Activated gamma-delta T cell (primary cell): ENCODE measurements at places on chromosomes 12 and 14.

- no peak for DNase-seq
Measured at GRCh38 chr12:31288381-31288780, 37.6 kb downstream of the SINHCAF start.

DNA sequence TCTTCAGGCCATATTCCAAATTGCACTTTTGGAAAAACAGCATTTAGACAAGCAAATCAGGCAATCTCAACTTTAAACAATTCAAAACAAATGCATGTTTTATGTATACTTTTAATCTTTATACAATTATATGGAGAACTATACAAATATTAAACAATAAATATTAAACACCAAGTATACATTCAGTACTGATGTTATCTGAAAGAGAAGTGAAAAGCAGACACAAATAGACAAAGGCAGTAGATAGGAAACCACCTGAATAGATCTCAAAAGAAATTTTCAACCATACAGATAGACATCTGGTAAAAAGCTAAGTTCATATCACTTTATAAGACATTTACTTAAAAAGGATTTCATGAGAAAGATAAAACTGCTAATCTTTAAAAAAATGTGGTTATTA lies 65.2 kb downstream of the ZC3H14 start:
- no peak for DNase-seq

GRCh38 chr14:64628940-64629408 lies 75.2 kb upstream of the PLEKHG3 start:
- DNase-seq = no peak

- no peak for DNase-seq
Measured at GRCh38 chr12:52602552-52602951, 1.3 kb upstream of the KRT72 start.

GRCh38 chr12:64691227-64691794 lies 67.9 kb downstream of the GNS start:
- DNase-seq = no peak

DNA sequence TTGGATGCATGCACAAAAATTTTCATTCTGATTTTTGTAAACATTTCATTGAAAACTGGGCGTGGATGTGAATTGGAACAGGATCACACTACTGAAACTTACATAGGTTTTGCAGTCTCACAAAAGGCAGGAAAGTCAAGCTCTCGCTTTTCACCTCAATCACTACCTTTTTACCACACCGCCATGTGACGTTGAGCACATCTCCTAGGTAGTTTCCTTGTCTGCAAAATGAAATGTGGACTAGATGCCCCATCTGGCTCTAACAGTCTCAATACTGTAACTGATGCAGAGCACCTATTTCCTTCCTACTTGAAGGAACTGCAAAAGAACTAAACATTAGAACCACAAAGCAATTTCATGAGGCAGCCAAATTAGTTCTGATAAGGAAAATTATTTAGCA lies 4.4 kb upstream of the YY1 start:
- no peak for DNase-seq

DNA sequence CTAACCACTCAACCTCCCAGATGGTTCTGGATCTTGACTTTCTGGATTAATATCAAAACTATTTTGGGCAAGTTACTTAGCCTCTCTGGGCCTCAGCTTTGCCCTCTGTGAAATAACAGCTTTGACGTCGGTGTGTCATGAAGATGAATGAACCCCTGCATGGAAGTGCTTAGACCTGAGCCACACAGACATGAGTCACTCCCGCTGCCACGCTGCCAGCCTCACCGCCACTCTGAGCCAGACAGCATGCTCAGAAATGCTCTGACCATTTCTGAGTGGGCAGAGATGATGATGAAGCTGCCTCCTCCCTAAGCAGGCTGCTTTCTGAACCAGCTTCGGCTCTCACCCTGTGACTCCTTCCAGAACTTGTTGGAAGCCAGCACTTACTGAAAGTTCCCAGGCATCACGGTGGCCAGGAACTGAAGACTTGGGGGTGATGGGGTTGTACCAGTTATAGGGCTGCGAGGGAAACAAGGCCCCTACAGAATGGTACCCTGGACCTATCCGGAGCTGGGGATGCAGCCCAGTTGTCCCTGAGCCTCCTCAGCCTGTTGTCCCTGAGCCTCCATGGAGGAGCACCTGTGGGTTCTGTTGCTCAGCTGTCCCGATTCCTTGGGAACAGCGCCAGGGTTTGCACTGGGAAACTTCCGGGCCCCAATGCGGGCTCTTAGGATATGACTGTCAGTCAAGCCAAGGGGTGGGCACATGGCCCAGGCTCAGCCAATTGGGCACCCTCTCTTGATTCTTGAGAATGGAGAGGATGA lies 2.0 kb upstream of the CCDC197 start:
- DNase-seq = no peak

DNA sequence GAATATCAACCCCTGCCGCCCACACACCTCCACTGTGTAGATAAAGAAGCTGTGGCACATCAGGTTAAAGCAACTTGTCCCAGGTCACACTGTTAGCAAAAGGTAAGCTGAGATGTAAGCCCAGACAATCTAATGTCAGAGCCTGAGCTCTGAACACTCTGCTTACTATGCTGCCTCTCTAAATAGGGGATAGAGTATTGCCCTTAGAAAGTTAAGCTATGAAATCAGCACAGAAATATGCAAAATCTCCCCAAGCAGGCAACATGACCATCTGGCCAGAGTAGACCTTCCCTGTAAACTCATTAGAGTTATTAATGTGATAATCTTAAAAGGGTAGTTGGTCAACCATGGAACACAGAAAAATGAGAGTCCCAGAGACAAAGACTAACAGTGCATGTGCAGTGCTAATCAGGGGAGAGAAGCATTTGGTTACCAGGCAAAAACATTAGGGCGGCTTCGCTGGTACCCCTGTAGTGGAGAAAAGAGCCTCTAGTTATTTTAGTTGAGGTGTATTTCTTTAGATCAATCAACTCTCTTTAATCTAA lies 171.0 kb downstream of the BTG1 start:
- no peak for DNase-seq

DNA sequence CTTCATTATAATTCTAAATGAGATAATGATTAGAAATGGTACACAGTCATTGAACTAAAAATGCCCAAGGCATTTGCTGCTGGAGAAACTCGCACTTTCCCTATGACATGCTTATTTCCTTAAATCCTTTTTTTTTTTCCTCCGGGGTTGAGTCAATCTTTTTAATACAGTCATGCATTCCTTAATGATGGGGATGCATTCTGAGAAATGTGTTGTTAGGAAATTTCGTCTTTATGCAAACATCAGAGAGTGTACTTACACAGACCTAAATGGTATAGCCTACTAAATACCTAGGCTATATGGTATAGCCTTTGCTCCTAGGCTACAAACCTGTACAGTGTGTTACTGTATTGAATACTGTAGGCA lies 29.8 kb upstream of the DACT1 start:
- DNase-seq = no peak

GRCh38 chr12:91890742-91891141 lies 254.9 kb downstream of the BTG1 start:
- DNase-seq = no peak

- DNase-seq = no peak
Measured at GRCh38 chr14:40806471-40806870, 800.2 kb upstream of the LRFN5 start.

- no peak for DNase-seq
Measured at GRCh38 chr12:59088673-59089072, 168.4 kb upstream of the LRIG3 start.

GRCh38 chr12:11540156-11540555 lies 109.3 kb upstream of the ETV6 start:
- no peak for DNase-seq

- DNase-seq = no peak
Measured at GRCh38 chr12:16399101-16399500, 51.7 kb downstream of the MGST1 start.

- no peak for DNase-seq
Measured at GRCh38 chr12:50720085-50720484, 43.8 kb upstream of the ATF1 start.

- DNase-seq = no peak
Measured at GRCh38 chr14:82626156-82627066, 1092.8 kb upstream of the SEL1L start.

DNA sequence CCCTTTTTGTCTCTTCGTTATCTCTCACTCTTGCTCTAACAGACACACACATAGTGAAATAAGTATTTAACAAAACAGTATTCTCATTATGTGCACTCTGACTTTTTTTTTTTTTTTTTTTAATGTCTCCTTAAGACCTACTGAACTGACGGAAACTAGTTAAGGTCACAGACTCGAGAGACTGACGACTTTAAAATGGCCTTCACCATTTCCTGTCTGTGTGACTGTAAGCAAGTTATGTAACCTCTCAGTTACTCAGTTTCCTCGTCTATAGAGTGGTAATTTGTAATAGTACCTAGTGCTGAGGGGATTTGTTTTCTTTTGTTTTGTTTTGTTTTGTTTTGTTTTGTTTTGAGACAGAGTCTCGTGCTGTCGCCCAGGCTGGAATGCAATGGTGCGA lies 284.8 kb downstream of the FBXL14 start:
- no peak for DNase-seq

DNA sequence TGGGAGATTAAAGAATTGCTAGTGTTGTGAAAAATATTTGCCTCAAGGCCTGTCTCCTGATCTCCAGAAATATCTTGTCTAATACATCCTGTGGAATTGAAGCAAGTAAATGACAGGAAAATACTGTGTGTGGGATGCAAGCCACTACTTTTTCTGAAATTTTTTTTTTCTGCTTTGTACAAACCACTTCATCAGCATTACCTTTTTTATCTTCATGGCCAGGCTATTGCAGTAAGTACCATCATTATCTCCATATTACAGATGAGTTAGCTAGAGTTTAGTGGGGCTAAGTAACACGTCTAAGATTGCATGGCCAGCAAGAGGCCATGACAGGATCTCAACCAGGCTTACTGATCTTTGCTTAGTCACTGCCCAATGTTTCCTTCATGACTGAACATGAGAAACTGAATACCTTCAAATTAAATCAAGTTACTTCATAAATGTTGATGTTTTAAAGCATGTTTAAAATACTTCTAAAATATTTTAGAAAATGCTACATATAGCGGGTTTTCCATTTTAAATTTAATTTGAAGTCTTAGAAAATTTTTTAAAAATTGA lies 273.7 kb downstream of the SLC6A15 start:
- no peak for DNase-seq
